ENCODE measurements at places on chromosomes 1 and 21.
A peak's percentile ranks its signal among the peaks of the same experiment; 100 is the strongest.

- peak; percentile 75 for DNase-seq
Measured at GRCh38 chr1:117284399-117285215, 73.9 kb upstream of the VTCN1 start.

GRCh38 chr1:20726118-20726911 is 6.2 kb downstream of the SH2D5 start:
- DNase-seq = no peak

DNA sequence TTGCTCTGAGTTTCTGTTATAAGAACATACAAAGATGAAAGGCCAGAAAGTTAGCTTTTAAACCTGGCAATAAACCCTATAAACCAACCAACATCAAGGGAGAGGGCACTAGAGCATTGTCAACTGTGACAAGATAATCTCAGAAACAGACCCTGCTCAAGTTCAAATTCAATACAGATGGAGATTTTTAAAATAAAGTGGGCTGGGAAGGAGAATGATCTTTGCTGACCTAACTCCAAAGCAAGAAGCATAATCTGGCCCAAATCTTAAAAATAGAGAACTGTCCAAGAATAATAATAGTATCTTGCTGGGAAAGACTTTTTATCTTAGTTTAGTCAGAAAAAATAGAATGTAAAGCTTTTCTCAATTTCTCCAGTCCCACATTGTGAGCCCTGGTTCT is 485.5 kb downstream of the DISC1 start:
- DNase-seq = no peak

- no peak for DNase-seq
Measured at GRCh38 chr1:195594322-195594721, 1013.9 kb downstream of the KCNT2 start.

DNA sequence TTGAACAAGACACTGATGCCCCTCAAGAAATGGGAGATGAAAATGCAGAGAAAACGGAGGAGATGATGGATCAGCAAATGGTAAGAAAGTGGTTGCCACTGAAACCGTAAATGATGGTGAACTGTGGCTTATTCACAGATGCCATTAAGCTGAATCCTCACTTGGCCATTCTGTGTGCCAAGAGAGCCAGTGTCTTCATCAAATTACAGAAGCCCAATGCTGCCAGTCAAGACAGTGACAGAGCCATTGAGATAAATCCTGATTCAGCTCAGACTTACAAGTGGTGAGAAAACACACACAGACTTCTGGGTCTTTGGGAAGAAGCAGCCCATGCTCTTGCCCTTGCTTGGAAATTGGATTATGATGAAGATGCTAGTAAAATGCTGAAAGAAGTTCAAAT is 52.5 kb downstream of the NBPF6 start:
- DNase-seq = peak; percentile 86

- DNase-seq = no peak
Measured at GRCh38 chr1:2855206-2856065, 53.9 kb upstream of the TTC34 start.

- DNase-seq = no peak
Measured at GRCh38 chr1:15308135-15308534, 61.1 kb downstream of the FHAD1 start.

Data from EH (cell line).